ENCODE measurements at places on chromosomes 3 and 15.
A peak's percentile ranks its signal among the peaks of the same experiment; 100 is the strongest.

- no peak for DNase-seq
These were observed 357.6 kb downstream of the GABRG3 start for GRCh38 chr15:27328608-27329007.

- DNase-seq, result peak; percentile 22
These were observed 42.7 kb downstream of the EIF2AK4 start for GRCh38 chr15:39976291-39977274.

DNA sequence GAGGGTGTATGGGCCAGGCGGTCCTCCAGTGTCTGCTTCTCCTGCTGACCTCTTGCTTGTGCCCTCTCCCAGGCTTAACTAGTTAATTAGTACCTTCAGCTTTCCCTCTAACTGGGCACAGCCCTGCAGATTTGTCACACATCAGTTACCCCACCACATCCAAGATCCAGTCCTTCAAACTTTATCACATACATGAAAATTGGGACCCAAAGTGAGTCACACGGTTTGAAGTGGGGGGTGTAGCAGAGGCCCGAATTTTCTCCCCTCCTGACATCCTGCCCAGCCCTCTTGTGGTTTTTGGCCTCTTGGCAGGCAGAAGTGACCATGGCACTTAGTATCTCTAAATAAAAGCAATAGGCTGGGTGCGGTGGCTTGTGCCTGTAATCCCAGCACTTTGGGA lies 3.9 kb downstream of the MAPKAPK3 start:
- no peak for DNase-seq

DNA sequence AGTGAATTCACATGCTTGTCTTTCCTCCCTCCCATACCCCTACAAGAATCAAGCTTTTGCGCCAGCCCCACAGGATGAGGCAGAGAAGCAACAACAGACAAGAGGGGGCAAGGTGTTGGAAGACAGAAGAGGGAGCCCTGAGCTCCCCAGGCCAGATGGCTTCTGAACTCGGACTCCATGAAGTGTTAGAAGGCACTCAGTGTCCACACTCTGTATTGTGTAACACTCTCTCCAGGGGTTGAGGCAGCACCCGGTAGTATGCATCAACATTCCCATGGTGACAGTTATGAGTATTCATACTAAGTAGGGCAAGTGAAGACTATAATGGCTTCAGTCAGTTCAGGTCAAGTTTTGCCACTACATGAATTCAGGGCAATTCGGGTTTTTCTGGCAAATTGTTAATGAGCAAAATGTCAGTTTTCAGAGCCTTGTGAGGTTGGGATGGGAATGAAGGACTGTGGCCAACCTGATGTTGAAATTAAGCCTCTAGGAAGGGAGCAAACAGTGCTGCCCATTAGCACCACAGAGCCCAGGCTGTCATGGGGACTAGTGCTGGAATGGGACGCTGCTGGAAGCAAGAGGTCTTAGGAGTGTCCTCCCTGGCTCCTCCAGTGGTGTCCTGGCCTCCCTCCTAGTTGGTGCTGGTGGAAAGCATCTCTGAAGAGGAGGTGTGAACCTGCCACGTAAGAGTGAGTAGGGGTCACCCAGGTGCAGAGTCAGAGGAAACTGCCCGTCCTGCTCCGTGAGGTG lies 79.4 kb downstream of the KLF15 start:
- no peak for DNase-seq

GRCh38 chr3:194537732-194538247 lies 51.0 kb upstream of the ATP13A3 start:
- no peak for DNase-seq

DNA sequence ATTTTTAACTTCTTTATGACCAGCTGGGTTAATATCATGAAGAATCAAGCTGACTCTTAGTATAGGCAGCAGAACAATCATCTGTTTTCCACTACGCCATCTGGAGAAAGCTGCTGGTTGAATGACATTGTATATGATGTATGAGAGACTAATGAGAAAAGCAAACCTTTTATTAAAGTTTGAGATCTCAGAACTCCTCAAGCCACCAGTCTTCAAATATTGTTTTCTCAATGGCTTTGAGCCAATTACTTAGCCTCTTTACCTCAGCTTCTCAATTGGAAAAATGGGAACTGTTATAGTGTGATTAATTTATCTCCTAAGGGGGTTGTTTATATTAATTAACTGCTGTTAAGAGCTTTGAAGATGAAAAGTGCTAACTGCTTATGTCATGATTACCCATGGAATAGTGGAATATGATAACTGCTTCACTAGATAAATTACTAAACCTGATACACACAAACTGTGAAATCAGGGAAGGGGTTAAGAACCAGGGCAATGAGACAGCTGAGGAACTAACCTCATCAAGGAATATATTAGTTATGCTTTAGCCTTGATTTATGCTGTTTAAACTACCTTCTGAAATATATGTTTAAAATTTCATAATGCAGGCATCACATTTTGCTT lies 330.1 kb downstream of the SOX2 start:
- no peak for DNase-seq

Measured in activated T-helper 9 cell treated with anti-CD3 and anti-CD28 coated beads, Interleukin-2, amount 50 U/mL, for 16 hours (primary cell).